NCI-H1694 (cell line): ENCODE measurements at places on chromosomes 16 and 17.

DNA sequence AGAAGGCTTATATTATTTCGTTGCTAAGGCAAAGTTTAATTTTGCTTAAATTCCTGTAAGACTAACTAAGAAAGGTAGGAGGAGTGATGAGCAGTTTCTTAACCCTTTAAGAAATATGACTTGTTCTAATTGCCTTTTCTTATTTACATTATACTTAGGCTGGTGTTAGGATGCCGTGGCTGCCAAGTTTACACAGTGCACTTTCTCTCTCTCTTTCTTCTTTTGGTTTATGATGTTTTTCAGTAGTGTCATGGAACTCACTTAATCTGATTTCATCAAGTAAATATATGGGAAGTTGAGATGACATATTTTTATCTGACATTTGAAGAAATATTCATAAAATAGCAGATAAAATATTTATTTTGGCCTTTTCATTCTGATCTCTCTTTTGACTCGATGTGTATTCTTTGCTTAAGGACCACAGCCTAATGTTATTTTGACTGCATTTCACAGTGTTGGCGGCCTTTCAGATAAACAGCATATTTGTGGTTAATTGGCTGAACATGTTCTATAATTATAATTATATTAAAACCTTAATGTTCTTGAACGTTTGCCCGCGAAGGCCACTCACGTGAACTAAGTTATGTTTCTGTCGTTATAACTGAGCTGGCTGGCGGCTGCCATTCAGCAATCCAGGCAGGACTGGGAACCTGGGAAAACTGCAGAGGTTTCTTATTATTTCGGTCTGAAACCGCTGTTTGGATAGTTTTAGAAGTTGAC is 191.6 kb downstream of the WWOX start:
- DNase-seq = peak; percentile 54

GRCh38 chr17:6574687-6575595 is 18.6 kb upstream of the PITPNM3 start:
- DNase-seq = no peak

GRCh38 chr16:81238296-81239011 is at the start of gene BCO1:
TSS of gene BCO1 (plus strand) at chr16:81238689. CDS start at chr16:81238909, 220 bp downstream.
- DNase-seq = no peak

GRCh38 chr16:47499080-47499699 is 38.1 kb downstream of the PHKB start:
- no peak for DNase-seq

- no peak for DNase-seq
These were observed 23.8 kb downstream of the TMEM92 start for GRCh38 chr17:50298018-50298417.

GRCh38 chr16:30622455-30623032 is 12.4 kb upstream of the ZNF689 start:
- no peak for DNase-seq

- no peak for DNase-seq
These were observed 77.6 kb upstream of the TNRC6C start for GRCh38 chr17:77880711-77881450.

GRCh38 chr16:88589441-88589840 is 19.2 kb downstream of the ZC3H18 start:
- DNase-seq = no peak

DNA sequence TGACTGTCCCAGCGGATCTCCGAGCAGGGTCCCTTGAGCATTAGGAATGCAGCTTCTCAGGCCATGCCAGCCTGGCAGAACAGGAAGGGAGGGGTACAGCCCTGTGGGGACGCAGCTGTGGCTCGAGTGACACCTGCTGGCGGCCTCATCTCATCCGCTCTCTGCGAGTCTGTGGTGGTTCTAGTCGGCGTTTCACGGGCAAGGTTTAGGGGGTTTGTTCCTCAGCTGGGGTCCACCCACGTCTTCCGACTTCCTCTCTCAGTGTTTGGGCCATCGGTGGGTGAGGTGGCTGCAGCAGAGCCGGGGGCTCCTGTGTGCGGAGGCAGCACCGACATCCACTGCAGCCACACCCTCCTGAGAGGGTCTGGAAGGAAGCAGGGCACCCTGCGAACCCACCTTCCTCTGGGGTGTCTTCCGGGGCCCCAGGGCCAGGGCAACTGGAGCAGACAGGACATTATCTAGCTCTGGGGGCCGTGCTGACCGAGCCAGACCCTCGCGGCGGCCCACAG is 33.3 kb downstream of the JPH3 start:
- peak; percentile 44 for DNase-seq

GRCh38 chr17:41322094-41322902 is 6.8 kb upstream of the KRTAP17-1 start:
- peak; percentile 60 for DNase-seq

DNA sequence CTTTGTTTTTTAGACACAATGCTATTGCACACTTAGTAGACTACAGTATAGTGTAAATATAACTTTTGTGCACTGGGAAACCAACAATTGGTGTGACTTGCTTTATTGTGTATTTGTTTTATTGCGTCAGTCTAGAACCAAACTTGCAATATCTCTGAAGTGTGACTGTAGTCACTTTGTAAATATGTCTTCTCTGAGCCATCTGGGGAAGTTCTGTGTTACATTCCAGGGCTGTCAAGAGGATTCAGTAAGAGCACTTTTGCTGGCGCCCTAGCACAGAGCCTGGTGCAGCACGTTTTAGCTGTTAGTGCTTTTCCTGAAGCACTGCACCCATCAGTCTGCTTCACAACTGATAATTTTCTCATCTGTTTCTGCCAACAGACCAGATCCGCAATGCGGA is 73.2 kb downstream of the NT5M start:
- no peak for DNase-seq

- no peak for DNase-seq
These were observed 55.3 kb downstream of the USP10 start for GRCh38 chr16:84754956-84755672.

DNA sequence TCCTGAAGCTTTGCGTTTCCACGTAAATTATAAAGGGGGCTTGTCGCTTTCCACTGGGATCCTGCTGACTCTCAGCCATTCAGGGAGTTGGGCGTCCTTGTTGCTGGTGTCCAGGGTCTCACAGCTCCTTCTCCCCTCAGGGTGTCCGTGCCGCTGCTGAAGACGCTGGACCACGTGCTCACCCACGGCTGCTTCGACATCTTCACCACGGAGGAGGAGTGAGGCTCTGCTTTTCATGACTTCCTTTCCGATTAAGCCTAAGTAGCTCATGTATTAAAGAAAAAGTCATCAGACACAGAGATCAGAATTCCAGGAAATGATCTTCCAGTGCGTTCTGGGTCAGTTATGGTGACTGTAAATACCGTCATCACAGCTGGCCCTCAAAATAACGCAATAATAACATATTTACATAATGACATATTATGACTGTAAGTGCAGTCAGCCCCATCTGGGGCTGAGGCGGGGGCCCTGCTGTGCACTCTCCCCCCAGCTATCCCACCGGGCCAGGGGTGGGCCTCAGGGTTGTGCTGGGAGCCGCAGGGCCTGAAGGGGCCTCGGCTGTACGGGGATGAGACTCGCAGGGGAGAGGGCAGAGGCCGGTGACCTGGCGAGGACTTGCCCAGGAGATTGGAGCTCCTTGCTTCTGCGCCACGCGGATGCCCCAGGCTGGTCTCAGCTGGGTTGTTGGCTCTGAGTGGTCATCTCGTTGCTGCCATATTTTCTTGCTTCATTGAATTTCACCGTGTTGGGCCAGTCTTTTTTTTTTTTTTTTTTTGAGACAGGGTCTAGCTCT is 92.9 kb upstream of the ZNF750 start:
- DNase-seq = no peak

GRCh38 chr17:13647543-13648021 is 45.9 kb upstream of the HS3ST3A1 start:
- no peak for DNase-seq

DNA sequence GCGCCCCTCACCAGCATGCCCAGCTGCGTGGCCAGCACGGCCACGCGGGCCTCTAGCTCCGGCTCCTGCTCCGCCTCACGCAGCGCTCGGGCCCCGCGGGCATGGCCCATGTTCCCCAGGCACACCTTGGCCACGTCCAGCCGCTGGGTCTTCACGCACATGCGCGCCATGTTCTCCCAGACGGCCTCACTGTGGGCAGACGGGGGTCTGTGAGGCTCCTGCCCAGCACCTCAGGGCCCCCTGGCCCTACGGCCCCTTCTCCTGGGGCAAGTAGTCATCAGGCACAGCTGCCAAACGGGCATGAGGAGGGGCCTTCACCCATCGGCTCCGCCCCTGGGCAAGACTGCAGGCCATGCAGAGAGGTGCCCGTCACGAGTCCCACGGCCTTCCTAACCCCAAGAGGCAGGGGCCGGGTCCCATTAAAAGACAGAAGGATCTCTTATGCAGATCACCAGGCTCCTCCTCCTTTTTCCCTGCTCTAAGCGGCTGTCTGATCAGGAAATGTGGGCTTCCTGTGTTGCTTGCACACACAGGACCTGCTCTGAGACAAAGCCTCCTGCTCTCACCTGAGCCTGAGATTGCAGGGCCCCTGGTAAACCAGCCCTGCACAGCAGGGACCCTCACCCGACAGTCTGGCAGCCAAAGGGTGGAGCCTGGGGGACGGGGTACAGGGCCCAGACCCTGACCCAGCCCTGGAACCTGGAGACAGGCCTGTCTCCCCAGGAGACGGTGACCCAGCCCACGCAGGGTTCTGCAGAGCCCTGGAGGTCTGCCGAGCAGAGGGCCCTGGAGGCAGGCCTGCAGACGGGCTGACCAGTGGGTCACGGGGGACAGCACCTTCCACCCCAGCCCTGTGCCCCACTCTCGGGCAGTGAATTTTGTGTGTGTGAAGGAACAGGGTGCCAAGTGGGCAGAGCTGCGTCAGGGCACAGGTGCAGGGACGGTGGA is 6.6 kb upstream of the TMEM204 start:
- DNase-seq = no peak

DNA sequence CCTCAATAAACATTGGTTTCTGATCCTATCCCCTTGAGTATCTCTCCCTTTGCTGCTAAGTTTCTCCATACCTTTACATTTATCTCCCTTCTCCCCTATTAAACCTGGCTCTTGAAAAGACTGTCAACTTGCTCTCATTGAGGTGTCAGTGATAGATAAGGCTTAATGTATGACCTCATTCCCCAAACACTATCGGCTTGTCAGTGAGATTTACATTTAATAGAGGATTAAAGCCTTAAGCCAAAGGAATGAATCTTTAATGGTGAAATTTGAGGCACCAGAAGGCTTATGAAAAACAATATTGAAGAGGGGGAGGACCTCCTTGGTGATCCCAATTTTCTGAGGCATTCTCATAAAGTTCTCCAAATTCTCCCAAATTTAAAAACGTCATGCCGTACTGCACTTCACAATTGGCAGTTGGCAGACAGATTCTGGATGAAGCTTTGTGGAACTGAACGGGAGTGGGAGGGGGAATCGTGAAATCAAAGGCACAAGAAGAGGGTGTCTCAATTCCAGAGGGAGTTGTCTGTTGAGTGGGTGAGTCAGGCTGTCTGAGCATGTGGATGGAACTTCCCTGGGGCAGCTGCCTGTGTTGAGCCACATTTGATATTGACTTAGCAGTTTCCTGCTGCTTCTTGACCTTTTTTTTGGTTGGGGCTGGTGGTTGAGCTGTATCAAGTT is 478.8 kb downstream of the NPIPA7 start:
- no peak for DNase-seq

DNA sequence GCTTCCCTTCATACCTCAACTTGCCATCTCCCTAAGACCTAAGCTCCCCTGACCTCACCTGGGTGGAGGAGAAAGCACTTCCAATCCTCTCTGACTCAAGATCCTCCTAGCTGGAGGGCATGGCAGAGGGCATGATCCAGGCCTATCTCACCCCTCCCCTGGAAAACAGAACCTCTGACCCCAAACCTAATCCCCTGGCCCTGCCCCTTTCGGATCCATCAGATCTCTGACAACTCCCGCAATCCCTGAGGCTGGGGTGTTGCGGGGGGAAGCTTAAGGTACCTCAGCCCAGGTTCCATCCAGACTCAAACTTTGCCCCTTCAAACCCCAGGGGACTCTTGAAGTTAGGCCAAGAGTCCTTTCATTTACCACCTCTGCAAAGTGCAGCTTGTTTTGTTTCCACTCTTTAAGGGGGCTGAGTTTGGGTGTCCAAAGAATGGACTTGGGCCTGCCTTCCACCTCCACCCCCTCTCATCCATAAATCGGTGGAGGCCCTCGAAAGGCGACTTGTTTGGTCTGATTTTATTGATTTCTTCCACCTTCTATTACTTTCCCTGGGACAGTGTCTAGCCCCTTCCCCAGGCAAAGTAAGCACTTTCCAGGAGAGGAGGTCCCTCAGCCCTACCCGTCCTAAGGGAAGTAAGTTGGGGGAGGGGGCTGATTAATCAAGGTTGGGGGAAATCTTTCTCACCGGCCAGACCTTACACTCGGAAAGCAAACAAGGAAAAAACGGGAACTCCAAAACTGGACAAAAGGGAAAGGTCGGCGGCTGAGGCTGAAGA is 2.6 kb downstream of the EPOP start:
- DNase-seq = no peak

DNA sequence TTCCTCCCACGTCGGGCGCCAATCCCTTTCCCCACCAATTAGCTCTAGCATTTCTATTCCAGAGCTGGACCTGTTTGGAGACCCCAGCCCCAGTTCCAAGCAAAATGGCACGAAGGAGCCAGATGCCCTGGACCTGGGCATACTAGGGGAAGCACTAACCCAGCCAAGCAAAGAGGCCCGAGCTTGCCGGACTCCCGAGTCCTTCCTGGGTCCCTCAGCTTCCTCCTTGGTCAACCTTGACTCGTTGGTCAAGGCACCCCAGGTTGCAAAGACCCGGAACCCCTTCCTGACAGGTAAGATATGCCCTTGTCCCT is 5.6 kb upstream of the SPATA20 start:
- DNase-seq = no peak

DNA sequence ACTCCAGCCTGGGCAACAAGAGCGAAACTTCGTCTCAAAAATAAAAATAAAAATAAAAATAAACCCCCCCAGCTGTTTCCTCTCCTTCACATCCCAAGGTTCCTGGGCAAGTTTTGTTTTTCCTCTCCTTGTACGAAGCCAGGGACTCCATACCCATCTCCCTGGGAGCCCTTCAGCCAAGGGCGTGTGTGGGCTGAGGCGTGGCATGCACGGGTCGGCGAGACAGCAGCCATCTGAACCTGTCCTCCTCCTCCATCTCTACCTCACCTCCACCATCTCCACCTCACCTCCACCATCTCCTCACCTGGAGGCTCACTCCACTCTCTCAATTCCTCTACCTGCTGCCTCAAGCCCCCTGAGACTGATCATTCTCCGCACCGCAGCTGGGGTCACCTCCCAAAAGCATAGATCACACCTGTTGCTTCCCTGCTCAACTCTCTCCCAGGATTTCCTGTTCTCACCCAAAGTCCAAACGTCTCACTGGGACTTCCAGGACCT is 16.9 kb downstream of the AANAT start:
- DNase-seq = no peak

DNA sequence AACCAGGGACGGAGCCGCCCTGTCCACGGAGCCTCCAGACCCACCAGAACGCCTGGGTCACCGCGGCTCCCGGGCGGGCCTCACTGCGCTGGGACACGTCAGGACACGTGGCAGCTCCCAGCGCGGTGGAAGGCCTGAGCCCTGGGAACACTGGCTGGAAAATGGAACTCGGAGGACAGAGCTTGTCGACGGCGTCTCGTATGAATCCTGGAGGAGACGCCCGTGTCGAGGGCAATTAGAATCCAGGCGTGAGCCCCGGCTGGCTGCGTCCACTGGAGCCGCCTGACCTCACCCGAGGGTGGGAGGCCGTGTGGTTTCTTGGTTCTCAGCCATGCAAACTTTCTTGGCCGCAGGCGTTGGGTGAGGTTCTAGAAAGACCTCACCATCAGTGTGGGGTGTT is 173.9 kb downstream of the LAT start:
- no peak for DNase-seq

GRCh38 chr17:9291912-9292560 is 270.7 kb downstream of the NTN1 start:
- DNase-seq = peak; percentile 23

- no peak for DNase-seq
These were observed at the start of gene EXOC3L1 for GRCh38 chr16:67190041-67190440. TSS of gene EXOC3L1 (minus strand) at chr16:67190136. CDS start at chr16:67189676, 460 bp downstream.

- no peak for DNase-seq
These were observed 242.4 kb downstream of the ZFHX3 start for GRCh38 chr16:72805486-72805885.
